ENCODE measurements at places on chromosomes 16 and 17.

GRCh38 chr16:87575027-87575804 lies 27.1 kb upstream of the JPH3 start:
- no peak for DNase-seq

DNA sequence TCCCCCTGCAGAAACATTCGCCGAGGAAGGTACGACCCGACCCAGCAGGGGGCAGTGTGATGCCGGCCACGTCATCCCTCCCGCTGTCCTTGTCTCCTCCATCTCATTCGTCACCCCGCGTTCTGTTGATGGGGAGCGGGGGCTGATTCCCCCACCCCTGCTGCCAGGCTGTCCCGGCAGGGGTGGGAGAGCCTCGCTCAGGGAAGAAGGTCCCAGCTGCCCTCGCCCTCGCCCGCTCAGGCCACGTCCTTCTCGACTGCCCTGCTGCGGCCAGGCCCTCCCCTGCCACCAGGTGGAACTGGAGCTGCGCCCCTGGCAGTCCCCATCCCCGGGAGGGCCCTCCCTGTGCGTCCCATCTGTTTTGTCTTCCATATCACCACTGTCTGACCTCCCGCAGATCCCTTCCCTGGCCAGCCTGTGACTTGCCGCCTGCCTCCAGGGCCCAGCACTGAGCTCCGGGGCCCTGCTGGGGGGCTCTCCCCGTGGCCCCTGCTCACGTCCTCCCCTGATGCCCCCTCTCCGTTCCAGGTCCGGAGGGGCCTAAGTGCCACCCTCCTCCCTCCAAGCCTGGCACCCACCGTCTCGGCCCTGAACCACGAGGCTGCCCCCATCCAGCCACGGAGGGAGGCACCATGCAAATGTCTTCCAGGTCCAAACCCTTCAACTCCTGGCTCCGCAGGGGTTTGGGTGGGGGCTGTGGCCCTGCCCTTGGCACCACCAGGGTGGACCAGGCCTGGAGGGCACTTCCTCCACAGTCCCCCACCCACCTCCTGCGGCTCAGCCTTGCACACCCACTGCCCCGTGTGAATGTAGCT lies 20.6 kb downstream of the ADAM11 start:
- no peak for DNase-seq

- no peak for DNase-seq
Measured at GRCh38 chr17:45160447-45161287, 1.0 kb upstream of the HEXIM2 start.

DNA sequence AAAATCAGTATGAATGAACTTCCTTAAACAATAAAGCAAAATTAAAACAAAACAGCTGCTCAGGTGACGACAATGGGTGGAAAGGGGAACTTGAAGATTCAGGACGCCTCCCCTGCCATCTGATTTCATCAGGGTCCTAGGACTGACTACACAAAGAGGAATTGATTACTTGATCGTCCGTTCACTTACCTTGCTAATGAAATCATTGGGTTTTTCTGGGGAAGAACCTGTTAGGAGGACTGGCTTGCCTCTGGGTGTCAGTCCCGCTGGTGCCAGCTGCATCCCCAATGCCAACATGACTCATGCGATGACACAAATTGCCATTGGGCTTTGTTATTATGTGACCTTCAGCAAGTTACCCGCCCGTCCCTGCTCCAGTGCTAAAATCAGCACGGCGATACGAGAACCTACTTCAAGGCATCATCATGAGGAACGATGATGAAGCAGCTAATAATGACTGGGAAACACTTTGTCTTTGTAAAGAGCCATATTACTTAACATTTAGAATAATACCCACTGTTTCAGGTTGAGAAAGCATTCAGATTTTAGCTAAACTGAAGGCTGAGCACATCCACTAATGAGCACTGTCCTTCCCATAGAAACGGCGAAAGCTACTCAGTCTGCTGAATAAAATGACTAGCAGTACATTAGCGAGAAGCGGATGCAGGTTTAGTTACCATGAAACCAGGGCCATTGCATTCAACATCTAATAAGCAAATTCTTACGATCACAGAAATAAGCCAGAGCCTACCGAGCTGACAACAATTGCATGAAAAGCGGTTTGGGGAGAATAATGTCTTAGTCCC lies 139.4 kb downstream of the ZFHX3 start:
- no peak for DNase-seq

DNA sequence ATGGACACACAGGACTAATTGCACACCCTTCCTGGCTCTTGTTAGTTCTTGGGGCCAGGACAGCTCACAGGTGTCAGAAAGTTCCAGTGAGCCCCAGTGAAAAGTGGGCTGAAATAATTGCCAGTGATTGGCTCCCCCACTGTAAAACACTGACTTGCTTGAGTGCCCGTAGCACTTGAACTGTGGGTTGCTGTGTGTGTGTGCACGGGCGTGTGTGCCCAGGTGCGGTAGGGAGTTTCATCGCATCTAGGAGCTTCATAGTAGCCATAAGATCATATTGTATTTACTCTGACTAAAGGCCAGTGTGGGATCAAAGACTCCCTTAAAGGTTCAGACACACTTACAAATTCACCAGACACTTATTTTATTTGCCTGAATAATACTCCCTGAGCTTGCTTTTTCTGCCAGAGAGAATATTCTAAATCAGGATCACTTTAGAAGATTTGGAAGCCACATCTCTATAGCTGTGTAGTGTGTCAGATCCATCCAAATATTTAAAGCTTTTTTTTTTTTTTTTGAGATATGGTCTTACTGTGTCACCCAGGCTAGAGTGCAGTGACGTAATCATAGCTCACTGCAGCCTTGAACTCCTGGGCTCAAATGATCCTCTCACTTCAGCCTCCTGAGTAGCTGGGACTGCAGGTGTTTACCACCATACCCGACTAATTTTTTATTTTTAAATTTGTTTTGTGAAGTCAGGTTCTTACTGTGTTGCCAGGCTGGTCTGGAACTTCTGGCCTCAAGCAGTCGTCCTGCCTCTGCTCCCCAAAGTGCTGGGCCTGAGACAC lies 11.4 kb downstream of the UNK start:
- DNase-seq: no peak

- DNase-seq: no peak
Measured at GRCh38 chr17:7219812-7220592, at the start of the genes ACADVL and DLG4. ACADVL (plus strand) TSS chr17:7219938; CDS start chr17:7219985, 47 bp downstream. DLG4 (minus strand) TSS chr17:7219836.

- DNase-seq: no peak
Measured at GRCh38 chr17:50661348-50661747, 26.7 kb downstream of the ABCC3 start.

Data from cortex of kidney (tissue), 1 donor.